ENCODE measurements at places on chromosomes 2 and 18. TPM values are rescaled to one million over a fixed set of nuclear protein-coding genes. Genes with fewer than 3 reads are reported as not detected.

REG3A gene
- total RNA-seq, result not detected

DNA sequence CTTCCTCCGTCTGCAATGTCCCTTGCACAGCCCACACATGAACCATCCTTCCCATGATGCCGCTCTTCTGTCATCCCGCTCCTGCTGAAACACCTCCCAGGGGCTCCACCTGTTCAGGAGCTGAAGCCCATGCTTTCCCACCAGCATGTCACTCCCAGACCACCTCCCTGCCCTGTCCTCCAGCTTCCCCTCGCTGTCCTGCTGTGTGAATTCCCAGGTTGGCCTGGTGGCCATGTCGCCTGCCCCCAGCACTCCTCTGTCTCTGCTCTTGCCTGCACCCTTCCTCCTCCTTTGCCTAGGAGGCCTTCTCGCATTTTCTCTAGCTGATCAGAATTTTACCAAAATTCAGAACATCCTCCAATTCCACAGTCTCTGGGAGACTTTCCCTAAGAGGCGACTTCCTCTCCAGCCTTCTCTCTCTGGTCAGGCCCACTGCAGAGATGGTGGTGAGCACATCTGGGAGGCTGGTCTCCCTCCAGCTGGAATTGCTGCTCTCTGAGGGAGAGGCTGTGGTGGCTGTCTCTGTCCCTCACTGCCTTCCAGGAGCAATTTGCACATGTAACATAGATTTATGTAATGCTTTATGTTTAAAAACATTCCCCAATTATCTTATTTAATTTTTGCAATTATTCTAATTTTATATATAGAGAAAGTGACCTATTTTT, 8.9 kb upstream of the IL1RL2 start:
- no peak for DNase-seq

DNA sequence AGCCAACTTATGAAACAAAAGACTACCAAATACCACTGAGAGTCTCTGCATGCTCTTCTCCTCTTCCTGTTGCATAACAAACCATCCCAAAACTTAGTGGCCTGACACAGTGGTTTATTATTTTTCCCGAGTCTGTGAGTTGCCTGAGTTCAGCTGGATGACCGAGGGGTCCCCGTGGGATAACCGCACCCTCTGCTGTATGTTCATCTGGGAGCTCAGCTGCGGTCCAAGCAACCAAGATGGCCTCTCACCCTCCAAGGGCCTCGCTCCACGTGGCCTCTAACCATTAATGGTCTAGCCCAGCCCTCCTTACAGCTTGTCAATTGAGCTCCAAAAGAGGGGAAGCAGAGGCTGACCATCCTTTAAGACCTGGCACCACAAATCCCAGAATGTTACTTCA, 17.1 kb downstream of the ITM2C start:
- DNase-seq, result no peak

KCNJ13 gene
- not detected for total RNA-seq

PRKAG3 gene
- not detected for total RNA-seq

RASGRP3 gene
- total RNA-seq, result 17.6 TPM

DNA sequence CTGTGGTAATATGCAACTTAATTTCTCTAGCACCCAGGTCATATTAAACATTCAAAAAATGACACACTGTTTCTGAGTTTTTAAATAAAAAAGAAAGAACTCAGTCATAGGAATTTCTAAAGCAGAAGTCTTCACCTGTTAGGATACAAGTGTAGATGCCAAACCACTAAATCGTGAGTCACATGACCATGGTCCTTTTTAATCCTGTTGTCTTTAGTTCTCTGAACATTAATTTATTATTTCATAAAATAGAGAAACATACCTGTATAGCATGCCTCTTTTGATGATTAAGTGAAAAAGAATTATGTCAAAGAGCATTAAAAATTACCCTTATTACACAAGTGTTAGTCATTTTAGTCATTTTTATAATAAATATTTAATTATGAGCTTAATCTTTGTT, 398.8 kb downstream of the CCDC85A start:
- no peak for DNase-seq

ASPRV1 gene
- total RNA-seq, result 0.07 TPM
